Activated effector memory CD4-positive, alpha-beta T cell treated with anti-CD3 and anti-CD28 coated beads, Interleukin-2, amount 50 U/mL, for 16 hours (primary cell): ENCODE measurements at places on chromosomes 5 and 9.

DNA sequence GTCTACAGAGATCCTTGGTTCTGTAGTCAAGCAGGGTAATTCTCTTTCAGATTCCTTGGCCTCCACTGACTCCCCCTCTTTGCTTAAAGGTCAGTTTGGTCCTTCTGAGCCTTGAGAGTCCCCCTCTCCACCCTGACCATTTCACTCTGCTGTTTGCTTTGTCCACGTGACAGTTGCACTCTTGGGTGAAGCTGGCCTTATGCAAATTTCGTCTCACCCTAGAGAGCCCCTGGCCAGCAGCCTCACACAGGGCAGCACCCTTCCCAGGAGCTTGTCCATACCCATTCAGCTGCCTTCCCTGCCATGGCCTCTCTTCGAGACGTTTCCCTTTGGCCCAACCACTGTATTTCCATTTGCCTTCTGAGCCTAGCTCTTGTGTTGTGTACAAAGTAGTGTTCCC, 63.7 kb downstream of the PRKACG start:
- no peak for DNase-seq

DNA sequence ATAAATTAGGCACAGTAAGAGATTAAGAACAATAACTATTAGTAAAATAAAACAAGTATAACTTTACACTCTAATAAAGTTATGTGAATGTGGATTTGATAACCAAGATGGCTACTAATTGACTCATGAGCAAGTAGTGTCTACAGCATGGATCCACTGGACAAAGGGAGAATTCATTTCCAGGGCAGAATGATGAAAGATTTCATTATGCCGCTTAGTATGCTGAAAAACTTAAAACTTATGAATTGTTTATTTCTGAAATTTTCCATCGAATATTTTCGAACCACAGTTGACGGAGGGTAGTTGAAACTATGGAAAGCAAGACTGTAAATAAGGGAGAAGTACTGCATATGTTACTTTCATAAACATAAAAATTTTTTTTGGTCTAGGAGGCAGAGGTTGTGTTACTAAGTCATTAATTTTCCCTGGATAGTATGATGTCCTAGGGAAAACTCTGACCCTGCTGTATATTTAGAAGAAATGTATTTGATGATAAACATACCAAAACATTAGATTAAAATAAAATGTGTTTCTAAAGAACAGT, 24.9 kb upstream of the TARS1 start:
- DNase-seq = no peak

GRCh38 chr5:66742083-66742895, 146.1 kb downstream of the MAST4 start:
- no peak for DNase-seq

DNA sequence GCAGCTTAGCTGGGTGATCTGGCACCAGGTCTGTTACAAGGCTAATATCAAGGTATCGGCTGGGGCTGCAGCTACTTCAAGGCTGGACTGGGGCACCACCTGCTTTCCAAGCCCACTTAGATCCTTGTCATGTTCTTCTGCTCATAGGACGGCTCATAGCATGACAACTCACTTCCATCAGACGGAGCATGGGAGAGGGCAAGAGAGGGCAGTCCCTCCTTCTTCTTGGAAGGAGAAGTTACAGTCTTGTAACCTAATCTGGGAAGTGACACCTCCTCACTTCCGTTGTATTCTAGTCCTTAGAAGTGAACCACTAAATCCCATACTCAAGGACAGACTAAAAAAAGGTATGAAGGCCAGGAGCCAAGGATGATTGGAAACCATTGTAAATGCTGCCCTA, 258.2 kb downstream of the MAST4 start:
- no peak for DNase-seq

DNA sequence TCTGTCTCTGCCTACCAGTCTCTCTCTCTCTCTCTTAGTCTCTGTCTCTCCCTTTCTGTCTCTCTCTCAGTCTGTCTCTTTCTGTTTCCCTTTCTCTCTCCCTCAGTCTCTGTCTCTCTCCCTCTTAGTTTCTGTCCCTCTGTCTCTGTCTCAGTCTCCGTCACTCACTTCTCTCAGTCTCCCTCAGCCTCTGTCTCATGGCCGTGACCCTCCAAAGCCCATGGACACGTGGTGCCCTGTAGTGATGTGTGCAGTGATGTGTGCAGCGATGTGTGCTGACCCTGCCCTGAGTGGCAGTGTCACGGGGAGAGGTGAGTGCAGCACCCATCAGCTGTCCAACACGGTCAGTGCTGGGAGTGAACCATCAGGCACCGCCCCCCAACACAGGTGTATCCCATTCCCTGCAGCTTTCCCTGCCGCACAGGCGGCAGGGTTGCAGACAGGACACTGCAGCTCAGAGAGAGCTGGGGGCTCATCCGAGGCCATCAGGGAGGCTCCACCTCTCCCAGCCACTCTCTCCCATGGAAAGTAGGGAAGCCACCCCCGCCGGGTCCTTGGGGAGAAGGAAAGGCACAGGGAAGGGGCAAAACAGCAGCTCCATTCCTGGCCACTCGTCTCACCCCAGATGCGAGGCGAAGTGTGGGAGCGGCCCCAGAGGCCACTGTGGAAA, 794 bp upstream of the LRRC14B start:
- DNase-seq = peak; percentile 46

- DNase-seq = no peak
Observed at GRCh38 chr5:81251922-81252321, 18.8 kb downstream of the CKMT2 start.

GRCh38 chr5:59042201-59043055, 459.6 kb downstream of the RAB3C start:
- no peak for DNase-seq

- DNase-seq = no peak
Observed at GRCh38 chr5:83059341-83059740, 17.9 kb downstream of the TMEM167A start.
